Esophagus squamous epithelium (tissue), 5 donors: ENCODE measurements at places on chromosomes 12 and 14. TPM values are rescaled to one million over a fixed set of nuclear protein-coding genes. Genes with fewer than 3 reads are reported as not detected.

B3GNT4 gene
- 0.35 TPM for total RNA-seq

VSIG10 gene
- total RNA-seq: 47.1 TPM

RHOJ gene
- total RNA-seq: 1.0 TPM

FAM177A1 gene
- total RNA-seq: 25.9 TPM

PXMP2 gene
- 16.5 TPM for total RNA-seq

PRH2 gene
- not detected for total RNA-seq

CCDC184 gene
- 0.34 TPM for total RNA-seq

PRPH gene
- total RNA-seq: not detected

GDF3 gene
- total RNA-seq: not detected

LTBR gene
- 98.2 TPM for total RNA-seq

ASCL4 gene
- not detected for total RNA-seq

CATSPERB gene
- 1.6 TPM for total RNA-seq

NPFF gene
- not detected for total RNA-seq

ABCC9 gene
- total RNA-seq: 10.0 TPM

GALNT8 gene
- total RNA-seq: not detected

SPTLC2 gene
- total RNA-seq: 50.5 TPM

TAS2R19 gene
- total RNA-seq: 3.0 TPM

TPH2 gene
- total RNA-seq: not detected

SLC7A7 gene
- total RNA-seq: 12.6 TPM

PITPNM2 gene
- 8.2 TPM for total RNA-seq

DCN gene
- total RNA-seq: 93.3 TPM

INSM2 gene
- not detected for total RNA-seq

HPD gene
- not detected for total RNA-seq

ZFHX2 gene
- under 0.01 TPM for total RNA-seq

OAS3 gene
- total RNA-seq: 40.0 TPM

MTA1 gene
- total RNA-seq: 64.7 TPM

IGF1 gene
- 36.3 TPM for total RNA-seq

ACTR6 gene
- 17.0 TPM for total RNA-seq

CEBPE gene
- total RNA-seq: not detected

SLC41A2 gene
- total RNA-seq: 7.2 TPM
